ENCODE measurements at places on chromosomes 5 and 9.

DNA sequence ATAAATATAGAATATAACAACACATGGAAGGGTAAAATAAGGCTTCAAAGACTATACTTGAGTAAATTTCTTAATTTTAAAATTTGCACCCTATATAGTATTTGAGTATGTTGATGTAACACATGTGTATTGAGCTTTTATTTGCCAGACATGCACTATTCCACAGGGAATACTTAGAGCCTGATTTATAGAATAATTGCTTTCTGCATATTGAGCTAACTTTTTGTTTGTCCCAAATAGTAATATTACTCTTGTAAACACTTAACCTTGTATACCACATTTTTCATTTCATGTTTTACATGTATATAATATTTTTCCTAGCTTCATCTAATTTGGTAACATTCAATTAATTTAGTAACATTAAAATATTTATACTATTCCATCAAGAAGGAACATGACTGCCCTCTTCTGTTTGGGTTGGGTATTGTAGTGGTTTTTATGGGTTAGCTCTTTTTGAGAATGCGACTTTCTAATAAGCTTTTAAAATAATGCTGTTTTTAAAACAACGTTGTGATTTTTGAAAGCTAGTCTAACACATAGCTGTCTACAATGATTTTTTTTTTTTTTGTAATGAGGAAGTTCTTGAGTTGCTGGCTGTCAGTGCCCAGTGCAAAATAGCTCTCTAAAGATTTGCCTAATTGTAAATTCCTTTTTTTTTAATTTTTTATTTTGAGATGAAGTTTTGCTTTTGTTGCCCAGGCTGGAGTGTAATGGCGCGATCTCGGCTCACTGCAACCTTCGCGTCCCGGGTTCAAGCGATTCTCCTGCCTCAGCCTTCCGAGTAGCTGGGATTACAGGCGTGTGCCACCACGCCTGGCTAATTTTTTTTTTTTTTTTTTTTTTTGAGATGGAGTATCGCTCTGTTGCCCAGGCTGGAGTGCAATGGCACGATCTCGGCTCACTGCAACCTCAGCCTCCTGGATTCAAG lies 4.8 kb downstream of the SUB1 start:
- peak; percentile 75 for DNase-seq

- DNase-seq: no peak
These were observed 1.5 kb upstream of the ZNF367 start for GRCh38 chr9:96419691-96419969.

GRCh38 chr9:92760494-92760893 lies 4.1 kb downstream of the BICD2 start:
- no peak for DNase-seq

DNA sequence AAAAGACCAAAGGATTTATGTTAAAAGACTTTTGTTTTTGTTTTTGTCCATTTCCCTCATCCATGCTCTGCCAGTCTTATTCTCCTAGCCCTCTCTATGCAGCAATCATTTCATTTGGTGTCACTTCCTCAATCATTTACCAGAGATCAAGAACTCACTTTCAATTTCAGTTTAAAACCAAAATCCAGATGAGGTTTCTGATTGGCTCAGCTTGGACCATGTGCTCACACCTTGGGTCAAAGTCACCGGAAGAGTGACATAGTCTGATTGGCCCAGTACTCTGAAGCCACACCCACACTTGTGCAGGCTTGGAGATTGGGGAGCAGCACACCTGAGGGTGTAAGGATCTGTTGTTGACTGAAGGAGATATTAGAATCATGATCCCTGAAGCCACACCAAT lies 79.6 kb downstream of the TLR4 start:
- peak; percentile 50 for DNase-seq

DNA sequence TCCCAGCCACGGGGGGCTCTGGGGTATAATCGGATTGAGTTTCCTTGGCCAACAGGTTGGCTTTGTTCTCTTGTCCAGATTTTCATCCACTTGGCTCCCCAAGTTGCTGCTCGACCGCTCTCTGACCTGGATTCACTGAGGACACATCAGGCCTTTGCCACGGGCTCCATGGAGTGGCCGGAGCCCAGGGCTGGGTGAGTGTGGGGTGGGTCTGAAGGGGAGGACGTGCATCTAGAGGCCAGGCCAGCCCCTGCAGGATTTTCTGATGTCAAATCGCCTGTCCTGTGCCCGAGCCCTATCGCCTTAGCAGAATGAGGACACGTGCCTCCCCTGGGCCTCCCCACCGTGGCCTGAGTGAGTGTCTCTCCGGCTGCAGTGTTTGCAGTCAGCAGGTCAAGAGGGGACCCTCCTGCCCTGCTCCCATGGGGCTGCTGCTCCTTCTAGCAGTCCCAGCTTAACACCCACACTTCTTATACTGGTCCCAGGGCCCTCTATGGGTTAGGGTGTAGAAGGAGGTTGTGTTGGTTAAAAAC lies 89.1 kb upstream of the BOD1 start:
- DNase-seq: no peak

- DNase-seq: peak; percentile 94
These were observed 8.0 kb downstream of the B4GALT1 start for GRCh38 chr9:33158843-33159776.

DNA sequence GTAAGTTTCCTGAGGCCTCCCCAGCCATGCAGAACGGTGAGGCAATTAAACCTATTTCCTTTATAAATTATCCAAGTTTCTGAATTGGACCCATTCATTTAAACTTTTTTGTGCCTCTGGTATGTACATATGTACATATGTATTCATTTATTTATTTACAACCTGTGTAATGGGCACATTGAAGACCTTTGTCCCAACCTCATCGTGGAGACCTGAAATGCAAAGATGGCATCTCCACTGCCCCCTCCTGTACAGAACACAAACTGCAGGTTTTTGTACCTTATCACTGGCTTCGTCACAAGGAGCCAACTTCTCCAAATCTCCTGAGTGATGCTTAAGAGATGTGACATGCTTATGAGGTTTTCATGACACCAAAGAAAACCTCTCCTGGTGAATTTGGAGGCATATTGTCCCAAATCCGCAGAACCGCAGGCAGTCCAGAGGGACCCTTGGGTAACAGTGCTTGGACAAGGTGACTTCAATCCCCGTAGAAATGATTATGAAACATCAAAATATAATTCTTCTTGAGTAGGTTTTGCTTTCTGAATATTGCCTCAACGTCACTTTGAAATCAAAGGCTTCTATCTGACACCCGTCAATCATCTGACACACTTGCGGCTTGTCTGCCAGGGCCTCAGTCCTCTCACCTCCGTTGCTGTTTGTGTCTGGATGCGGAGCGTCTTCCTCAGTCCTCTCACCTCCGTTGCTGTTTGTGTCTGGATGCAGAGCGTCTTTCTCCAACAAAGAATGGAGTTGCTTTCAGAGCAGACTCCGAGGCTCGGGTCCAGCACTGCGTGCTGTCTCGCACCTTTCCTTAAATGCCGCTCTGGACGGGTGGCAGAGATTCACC lies 135.0 kb upstream of the IRX4 start:
- DNase-seq: peak; percentile 48

DNA sequence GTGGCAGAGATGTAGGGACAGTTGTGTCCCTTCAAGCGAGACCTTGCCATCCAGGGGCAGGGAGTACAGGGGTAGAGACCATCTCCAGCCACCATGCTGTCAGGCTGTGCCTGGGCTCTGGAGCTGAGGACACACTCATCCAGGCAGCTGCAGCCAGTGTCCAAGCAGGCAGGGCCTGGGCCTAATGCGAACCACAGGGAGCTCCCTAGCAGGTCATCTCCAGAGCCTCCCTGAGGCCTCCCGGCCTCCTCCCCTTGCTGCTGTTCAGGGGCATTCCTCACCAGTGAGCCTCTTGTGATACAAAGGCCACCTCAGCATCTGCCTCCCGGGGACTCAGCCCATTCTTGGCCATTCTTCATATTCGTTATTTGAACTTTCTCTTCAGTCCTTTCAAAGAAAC lies 35.0 kb downstream of the TPPP start:
- DNase-seq: no peak

DNA sequence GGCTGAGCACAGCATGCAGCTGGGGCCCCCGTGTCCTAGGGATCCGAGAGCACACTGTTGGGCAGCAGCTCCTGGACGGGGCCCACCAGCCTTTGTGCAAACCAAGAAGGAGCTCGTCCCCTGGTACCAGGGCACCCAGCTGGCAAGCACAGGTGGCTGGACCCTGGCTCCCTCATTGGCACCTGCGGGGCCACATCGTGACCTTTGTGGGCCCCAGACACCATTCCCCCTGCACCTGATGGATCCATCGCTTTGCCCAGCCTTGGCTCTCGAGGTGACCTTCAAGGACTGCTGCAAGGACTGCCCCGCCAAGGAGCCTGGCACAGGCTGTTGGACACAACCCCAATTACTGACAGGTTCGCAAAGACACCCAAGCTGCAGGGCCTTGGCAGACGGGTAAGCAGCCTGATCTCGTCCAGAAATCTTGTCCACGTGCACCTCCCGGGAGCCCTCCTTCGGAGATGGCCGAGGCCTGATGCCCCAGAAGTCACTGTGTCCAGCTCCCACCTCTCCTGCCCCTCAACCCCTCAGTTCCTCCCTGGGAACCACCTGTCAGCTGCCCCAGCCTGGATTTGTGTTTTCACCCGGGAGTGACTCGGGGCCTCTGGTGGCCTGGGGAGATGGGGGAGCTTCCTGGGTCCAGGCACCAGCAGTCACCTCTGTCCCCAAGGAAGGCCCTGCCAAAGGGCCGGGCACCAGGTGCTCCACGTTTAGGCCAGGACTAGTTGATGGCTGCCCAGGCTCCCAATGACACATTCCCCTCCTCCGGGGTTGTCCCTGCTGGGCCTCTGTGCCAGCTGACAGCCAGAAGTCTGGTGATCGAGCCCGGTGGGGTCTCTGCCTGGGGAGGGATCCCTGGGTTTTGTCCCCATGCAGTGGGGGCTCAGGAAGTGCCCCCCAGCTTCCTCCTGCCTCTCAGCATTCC lies 137.1 kb upstream of the PPP1R26 start:
- no peak for DNase-seq

DNA sequence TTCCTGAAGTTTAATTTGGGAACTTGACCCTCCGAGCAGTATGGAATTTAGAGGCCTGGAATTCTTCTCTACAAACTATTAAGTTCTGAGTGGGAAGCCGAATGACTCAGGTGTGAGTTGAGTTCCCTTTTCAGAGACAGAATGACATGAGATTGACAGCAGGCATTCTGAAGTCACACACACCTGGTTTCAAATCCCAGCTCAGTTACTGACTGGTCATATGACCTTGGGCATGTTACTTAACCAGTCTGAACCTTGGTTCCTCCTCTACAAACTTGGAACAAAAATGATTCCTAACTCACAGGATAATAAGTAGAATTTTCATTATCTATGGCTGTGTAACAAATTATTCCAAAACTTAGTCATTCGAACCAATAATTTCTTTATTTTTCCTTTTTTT lies 45.5 kb upstream of the GPBP1 start:
- no peak for DNase-seq

Data from suppressor macrophage (primary cell).